ENCODE measurements at places on chromosomes 4 and X.

DNA sequence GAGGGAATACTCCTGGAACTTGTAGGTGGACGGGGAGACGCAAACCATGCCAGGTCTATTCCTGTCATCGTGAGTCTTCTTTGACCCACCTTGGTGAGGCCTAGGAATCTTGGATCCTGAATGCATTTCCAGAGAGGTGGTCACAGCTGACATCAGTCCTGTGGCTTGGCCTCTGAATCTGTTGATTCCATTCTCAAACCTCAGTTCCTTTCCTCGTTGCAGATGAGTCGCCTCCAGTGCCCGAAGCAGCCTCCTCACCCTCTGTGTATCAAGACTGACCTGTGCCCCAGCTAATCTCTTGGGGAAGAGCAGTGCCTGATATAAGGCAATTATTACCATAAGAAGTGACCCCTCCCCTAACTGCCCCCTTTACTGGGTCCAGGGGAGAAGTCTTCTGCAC, 118.1 kb downstream of the SMIM20 start:
- DNase-seq: no peak

GRCh38 chr4:168853770-168854169, 156.3 kb downstream of the CBR4 start:
- no peak for DNase-seq

DNA sequence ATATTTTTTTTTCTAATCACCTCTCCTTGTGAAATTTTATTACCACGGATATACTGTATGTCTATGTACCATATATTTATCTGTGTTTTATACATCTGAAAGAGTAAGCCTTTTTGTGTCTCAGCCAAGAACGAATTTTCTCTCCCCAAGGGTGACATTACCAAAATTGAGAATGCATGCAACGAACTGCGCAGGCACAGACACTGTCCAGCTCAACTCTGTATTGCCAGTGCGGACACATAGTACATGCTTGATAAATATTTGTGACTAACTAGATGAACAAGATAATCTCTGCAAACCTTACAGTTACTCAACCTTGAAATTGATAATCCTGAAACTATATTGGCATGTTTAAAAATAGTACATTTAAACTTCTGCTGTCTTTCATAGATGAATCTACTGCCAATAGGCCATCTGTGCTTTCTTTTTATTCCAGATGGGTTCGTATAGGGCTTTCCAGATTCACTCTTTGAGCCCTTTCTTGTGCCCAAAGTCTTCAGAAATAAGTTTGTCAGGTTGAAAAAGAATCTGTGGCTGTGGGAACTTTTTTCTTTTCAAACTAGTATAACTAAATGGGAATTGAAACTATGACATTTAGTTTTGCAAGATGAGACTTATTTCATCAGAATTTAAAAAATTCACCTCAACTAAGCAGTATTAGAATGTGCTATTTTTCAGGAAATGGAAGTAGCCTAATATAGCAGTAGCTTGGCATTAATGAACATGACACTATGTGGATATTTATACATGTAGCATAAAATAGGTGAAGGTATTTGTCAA, 38.9 kb downstream of the DTHD1 start:
- no peak for DNase-seq

- no peak for DNase-seq
Measured at GRCh38 chr4:81631958-81632441, 160.3 kb upstream of the RASGEF1B start.

- DNase-seq: peak; percentile 47
Measured at GRCh38 chr4:184386271-184386781, 88.0 kb downstream of the IRF2 start.

DNA sequence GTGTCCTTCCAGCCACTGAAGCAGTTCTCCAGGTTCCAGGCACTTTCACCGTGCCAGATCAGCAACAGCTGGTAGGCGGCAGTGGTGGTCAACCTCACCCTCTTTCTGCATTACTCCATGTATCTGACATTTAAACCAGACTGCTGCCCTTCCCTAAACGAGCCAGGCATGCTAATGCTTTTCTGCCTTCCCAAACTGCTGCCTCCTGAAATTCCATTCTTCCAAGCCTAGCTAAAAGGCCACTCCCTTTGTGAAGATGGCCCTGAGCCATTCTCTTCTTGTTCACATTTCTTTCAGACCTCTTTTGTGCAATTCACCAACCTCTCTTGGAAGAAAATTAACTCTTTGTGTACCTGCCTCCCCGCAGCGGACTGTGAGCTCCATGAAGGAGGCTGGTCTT, 73.7 kb downstream of the CHST7 start:
- DNase-seq: no peak

DNA sequence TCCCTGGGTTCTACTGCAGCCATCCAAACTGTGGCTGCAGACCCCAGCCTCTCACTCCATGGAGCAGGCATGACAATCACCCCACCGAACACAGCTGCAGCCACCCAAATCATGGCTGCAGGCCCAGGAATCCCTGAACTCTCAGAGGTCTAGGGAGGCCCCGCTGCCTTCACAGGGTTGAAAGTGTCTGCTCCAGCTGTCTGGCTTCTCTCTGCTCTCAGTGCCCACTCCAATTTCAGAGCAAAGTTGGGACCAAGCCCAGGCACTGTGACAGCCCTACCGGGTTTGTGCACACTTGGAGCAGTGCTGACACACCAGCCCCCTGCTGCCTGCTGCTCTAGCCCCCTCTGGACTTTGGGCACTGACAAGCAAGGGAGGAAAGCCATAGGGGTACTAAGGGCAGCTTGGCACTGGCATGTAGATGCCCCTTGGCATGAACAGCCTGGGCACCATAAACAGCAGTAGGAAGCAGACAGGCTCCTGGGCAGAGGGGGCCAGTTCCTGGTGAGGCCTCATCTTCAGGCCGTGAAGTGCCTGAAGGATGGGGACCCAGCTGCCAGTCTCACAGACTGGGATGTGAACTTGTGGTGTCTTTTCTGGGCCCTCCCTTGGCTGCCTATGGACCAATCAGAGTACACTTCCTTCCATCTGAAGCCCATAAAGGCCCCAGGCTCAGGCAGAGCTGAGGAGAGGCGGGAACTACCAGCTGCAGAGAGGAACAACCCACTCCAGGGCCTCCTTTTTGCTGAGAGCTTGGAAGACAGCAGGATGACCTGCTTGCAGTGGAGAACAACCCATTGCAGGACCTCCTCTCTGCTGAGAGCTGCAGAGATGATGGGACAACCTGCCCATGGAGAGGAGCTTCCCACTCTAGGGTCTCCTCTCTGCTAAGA, 68.8 kb downstream of the TECRL start:
- no peak for DNase-seq
